ENCODE measurements at places on chromosomes 13 and 19.

- DNase-seq: no peak
Observed at GRCh38 chr13:34672631-34673030, 269.4 kb upstream of the NBEA start.

DNA sequence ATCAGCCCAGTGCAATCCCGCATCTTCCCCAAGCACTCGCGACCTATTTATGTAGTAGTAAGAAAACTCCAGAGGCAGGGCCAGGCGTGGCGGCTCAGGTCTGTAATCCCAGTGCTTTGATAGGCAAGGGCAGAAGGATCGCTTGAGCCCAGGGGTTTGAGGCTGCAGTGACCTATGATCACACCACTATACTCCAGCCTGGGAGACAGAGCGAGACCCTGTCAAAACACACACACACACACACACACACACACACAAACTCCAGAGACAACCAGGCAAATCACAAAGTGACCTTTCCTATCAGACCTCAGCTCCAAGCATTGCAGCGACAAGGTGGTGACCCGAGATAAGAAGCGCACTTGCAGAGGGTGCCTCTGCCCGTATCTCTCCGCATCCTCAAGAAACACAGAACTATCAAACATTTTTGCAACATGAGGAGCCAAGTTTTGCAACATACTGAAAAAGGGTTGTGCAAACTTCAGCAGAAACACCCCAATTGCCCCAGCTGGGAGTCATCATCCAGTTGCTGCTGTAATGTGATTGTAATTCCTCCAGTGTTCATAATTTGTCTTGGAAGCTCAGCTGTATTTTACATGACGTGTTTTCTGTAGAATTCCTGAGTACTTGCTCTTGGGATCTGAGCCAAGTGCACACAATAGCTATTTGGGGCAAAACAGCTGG is 8.7 kb upstream of the KLF2 start:
- no peak for DNase-seq

DNA sequence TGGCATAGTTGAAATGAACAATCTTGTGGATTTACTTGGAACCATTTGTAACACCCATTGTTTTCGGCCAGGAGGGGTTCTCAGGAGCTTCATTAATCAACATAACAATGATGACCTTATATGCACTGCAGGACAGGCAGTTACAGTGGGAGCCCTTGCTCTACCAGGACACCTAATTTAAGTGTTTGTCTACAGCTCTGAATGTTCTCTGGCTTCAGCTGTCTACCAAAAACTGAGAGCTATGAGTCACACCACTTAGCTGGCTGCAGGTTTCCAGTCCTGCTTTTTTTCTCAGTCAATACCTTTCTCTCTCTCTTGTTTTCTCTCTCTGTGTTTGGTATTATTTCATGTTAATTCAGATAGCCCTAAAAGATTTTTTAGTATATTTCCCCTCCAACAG is 105.4 kb upstream of the MBNL2 start:
- DNase-seq: no peak

DNA sequence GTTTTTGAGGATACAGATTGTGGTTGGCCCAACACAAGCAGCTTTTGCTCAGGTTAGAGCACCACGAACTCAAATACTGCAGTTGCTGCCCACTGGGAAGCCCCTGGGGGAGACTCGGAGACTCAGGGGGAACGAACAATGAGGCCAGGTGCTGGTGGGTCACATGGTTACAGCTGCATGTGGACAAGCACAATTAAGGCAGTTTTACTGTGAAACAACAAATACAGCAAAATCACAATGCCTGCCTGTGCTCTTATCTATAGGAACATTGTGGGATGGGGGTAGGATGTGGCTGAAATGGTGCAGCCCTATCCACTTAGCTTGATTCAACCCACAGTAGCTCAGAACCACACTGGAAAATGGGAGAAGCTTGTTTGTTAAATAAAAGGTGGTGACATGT is 119.7 kb upstream of the SPATA13 start:
- no peak for DNase-seq

DNA sequence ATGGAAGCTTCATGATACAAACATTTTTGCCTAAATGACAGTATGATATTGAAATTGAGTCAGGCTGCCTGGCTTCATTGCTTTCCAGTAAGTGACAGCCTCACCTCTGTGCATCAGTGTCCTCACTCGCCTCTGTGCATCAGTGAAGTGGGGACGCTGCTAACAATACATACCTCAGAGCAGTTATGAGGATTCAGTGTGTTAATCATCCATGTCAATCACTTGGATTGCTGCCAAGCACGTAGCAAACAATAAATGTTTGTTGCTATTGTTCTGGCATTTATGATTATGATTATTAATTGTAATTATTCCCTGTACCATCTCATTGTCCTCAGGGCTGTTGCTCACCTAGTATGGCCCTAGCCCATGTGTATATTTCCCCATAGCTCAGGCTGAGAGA is 8.8 kb downstream of the PPP2R1A start:
- DNase-seq: no peak

GRCh38 chr13:29853131-29853530 is 2.7 kb upstream of the UBL3 start:
- no peak for DNase-seq

DNA sequence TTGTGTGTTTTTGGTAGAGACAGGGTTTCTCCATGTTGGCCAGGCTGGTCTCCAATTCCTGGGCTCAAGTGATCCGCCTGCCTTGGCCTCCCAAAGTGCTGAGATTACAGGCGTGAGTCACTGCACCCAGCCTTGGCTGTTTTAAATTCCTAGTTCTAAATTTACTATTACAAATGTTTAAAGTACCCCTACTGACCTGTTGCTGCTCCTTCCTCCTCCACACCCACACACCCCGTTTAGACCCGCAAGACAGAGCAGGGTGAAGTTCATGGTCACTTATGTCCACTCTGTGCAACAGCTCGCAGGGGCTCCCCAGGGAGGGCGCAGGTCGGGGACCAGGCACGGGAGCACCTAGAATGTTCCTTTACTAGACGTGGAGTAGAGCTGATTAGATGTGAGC is 28.7 kb downstream of the TMEM161A start:
- no peak for DNase-seq

- no peak for DNase-seq
Observed at GRCh38 chr19:19204181-19204580, 967 bp upstream of the NR2C2AP start.

DNA sequence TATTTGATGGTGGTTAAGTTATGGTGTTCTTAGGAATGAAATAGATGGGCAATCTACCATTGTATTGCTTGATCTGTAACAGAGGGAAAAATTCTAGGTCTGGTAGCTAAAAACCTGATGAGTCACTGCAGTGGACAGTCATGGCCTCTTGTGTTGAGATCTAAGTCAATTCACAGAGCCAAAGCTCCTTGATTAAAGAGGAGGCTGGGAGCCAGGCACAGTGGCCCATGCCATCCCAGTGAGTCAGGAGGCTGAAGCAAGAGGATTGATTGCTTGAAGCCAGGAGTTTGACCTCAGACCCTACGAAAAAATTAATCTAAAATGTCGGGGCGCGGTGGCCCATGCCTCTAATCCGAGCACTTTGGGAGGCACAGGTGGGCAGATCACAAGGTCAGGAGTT is 67.1 kb upstream of the KPNA3 start:
- no peak for DNase-seq

DNA sequence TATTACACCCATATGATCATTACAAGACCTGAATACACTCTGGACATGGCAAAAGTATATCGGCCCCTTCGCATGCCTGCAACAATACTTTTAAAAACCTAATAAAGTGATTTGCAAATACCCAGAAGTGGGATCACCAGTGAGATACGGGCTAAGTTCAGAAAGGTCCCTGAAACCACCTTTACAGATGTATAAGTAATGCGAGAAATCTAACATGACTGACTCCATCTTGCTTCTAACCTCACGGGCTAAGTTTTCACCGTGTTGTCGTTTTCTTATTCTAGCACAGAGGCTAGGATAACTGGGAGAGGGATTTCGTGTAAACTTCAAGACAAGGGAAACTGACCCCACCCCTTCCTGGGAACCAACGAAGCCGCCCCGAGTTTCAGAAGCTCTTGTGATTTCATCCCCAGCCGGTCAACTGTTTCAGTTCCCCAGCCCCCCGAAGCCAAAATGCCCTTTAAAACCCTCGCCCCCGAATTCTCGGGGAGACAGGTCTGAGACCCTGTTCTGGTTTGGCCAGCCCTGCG is 703 bp downstream of the NEK3 start:
- DNase-seq: no peak

GRCh38 chr13:109297628-109298027 is 488.8 kb downstream of the IRS2 start:
- DNase-seq: no peak

DNA sequence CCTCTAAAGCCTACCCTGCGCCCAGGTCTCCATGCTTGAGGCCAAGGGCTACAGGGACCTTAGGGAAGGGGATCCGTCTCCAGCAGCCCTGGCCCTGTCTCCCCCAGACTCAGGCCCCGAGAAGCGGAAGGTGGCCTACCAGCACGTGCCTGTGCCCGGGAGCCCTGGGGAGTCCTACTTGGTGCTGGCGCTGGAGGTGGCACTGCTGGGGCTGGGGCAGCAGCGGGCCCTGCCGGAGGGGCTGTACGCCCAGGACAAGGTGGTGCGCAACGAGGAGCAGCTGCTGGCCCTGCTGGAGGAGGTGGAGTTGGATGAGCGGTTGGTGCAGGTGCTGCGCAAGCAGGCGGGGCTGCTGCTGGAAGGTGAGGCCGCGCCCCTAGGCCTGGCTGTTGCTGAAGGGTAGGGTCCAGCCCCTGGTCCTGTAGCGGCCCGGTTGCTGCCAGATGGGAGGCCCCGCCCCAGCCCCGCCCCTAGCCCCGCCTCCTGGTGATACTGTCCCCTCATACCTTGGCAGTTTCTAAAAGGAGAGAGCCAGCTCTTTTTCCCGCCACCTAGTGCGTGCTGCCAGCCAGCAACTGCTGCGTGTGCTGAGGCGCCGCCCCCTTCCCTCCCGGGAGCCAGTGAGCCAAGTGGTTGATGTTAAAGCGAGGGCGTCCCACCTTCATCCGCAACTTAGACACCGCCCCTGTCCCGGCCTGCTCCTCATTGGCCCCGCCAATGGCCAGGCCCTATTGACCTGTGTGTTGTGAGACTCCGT is 22.6 kb downstream of the ZSWIM4 start:
- DNase-seq: no peak

GRCh38 chr13:106100171-106100919 is 435.1 kb downstream of the EFNB2 start:
- no peak for DNase-seq

DNA sequence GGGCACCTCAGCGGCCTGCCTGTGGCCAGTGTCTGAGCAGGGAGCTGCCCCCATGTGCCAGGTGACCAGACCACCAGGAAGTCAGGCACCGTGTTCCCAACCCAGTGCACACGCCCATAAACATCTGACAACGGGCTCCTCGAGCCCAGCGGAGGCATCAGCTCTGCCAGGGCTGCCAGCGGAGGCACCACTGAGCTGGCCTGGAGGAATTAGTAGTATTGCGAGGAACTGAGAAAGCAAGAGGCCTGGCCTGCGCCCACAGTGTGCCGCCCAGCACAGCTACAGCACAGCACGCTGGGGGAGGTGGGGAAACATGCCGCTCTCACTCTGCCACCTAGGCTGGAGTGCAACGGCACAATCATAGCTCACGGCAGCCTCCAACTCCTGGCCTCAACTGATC is 44.6 kb downstream of the ANKRD27 start:
- no peak for DNase-seq

DNA sequence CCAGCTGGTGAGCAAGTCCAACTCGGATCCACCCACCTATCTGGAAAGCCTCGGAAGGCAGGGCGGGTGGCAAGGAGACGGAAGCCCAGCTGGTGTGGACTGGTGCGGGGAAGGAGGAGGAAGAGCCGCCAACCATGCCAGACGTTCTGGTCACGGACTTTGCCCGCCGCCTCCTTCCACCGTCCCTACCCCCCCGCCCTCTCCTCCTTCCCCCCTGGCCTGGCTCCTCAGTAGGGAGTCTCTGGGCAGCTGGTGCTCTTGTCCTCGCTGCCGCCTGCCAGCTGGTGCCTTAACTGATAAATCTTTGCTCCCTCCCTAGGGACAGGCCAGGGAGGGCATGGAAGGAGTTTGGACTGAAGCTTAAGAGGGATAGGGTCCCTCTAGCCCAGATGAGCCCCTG is 4.8 kb downstream of the SYNGR4 start:
- no peak for DNase-seq

- no peak for DNase-seq
Observed at GRCh38 chr13:24288870-24289269, 20.5 kb upstream of the C1QTNF9 start.

- no peak for DNase-seq
Observed at GRCh38 chr19:15149737-15150136, 42.5 kb downstream of the SYDE1 start.

- DNase-seq: no peak
Observed at GRCh38 chr13:50195045-50195444, 179.8 kb downstream of the KCNRG start.

DNA sequence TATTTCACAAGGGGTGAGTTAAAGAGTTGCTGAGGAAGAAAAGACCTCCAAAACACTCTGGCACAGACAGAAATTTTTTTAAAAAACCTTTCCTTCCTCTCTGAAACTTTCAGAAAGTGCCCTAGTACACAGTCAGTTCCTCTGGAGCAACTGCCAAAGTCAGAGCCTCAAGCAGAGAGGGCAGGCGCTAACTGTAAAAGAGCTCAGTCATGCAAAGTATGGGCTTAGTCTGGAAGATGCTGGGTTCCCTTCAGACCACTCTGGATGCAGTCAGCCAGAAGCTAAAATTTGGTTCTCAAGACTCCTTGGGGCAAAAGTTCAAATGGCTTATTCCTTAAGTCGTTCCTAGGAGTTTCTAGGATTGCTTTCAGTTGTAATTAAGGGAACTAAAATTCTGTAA is 671.6 kb downstream of the PCDH9 start:
- no peak for DNase-seq

DNA sequence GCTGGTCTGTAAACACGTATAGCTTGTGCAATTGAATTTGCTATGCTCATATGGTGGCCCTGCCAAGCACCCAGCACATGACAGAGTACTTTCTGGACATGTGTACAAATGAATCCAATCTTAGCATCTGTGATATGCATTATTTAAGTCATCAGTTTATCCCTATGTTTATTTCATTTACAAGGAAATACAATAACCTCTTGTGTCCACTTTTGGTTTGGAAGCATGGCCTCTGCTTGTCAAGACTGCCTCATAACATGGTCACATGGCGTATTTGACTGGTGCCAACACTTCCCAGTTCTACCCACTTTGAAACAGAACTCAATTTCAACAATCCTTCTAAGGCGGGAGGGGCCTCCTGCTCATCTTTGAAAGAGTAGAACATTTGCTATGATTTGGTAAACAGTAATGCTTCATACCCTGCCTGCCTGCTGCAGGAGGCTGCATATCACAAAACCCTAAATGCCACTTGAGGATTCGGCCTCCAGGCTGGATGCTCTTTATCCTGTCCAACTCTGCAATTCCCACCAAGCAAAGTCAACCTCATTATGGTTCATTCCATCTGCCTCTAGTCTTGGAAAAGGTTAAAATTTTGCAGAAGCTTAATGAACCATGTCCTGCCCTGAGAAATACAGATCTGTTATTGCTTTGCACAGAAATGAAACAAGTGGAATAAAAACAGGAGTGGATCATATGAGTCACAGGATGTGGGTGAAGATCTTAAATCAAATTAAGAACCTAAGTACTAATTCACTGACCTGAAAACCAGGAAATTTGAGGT is 151.3 kb downstream of the CYSLTR2 start:
- DNase-seq: no peak

- no peak for DNase-seq
Observed at GRCh38 chr13:113216254-113217048, 7.0 kb downstream of the CUL4A start.

- DNase-seq: no peak
Observed at GRCh38 chr19:48473161-48473966, 4.2 kb downstream of the CYTH2 start.

All from stimulated activated CD4-positive, alpha-beta T cell treated with anti-CD3 and anti-CD28 coated beads, Interleukin-1b, Interleukin-23, amount 100 ng/mL, for 1 hour (primary cell).